Left lung (tissue), 14 donors: ENCODE measurements at places on chromosomes 11 and 22. TPM values are rescaled to one million over a fixed set of nuclear protein-coding genes. Genes with fewer than 3 reads are reported as not detected.

GRCh38 chr11:108319541-108320145, 96.8 kb downstream of the ATM start:
- no peak for DNase-seq

The CDKN1C gene
- total RNA-seq = 18.0 TPM

GRCh38 chr11:89477175-89477574, 14.0 kb downstream of the NOX4 start:
- DNase-seq = no peak

- no peak for DNase-seq
These were observed 319.3 kb downstream of the CADM1 start for GRCh38 chr11:115184901-115185300.

The PANX2 gene
- 2.1 TPM for total RNA-seq

DNA sequence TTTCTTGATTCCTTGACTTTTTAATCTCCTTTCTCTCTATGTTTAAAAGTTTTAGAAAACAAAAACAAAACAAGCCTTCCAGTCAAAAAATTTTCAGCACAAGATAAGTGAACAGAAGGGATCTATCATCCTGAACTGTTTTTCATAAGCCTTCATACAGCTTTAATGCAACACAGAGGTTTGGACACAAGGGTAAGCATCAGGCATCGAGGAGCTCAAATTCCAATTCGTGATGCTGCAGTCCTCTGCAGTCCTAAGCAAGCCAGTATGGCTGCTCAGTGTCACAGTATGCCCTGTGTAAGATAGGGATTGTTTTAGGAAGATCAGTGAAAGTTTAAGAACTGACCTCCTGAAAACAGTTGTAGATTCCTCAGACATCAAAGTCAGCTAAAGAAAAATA, 740.9 kb downstream of the NTM start:
- no peak for DNase-seq

GRCh38 chr11:70156291-70157037, 46.6 kb upstream of the FADD start:
- no peak for DNase-seq
